ENCODE measurements at places on chromosomes 5 and 9. TPM values are rescaled to one million over a fixed set of nuclear protein-coding genes. Genes with fewer than 3 reads are reported as not detected.

OXCT1 gene
- 22.5 TPM for total RNA-seq

SLC24A2 gene
- not detected for total RNA-seq

- no peaks in the 10 kb centered on the region for H3K27me3 ChIP-seq
- H3K4me3 ChIP-seq, result no peak overlapping the region
- no peak for DNase-seq
These were observed 175.5 kb upstream of the SPRY4 start for GRCh38 chr5:142500227-142500905.

MOB3B gene
- 4.7 TPM for total RNA-seq

TCOF1 gene
- total RNA-seq, result 123 TPM

WDR55 gene
- total RNA-seq, result 38.8 TPM

GRCh38 chr5:74072646-74073045 is 446.6 kb downstream of the ARHGEF28 start:
- H3K36me3 ChIP-seq, result no peaks in the 10 kb centered on the region
- H3K27me3 ChIP-seq, result no peaks in the 10 kb centered on the region
- DNase-seq, result no peak

DNA sequence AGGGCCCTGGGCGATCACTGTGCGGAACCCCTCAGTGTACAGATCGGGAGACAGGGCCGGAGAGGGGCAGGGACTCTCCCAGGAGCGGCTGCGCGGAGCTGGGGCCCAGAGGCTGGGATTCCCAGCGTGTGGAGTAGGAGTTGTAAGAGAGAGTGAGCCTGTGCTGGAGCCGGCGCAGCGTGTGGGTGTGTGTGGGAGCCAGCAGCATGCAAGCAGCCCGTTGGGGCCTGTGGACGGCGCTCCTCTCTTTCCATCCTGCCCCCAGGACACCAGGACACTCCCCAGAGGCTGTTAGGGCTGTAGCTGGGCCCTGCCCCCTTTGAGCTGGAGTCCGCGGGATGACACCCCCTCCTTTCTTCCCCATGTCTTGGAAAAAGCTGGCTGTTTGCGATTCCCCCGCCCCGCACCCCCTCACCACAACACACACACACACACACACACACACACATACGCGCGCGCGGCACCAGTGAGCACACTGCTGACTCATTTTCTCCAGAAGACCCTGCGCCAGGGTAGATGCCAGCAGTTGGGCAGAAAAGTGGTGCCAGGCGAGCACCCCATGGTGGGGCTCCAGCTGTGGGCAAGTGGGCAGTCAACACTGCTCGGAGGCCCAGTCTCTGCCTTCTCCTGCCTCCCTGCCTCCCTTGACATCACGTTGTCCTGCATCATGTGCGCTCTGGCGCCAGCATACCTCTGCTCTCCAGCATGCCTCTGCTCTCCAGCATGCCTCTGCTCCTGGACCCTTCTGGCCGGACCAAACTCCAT is 1.5 kb downstream of the COL27A1 start:
- no peaks in the 10 kb centered on the region for H3K36me3 ChIP-seq
- peaks cover 11% of the 10 kb centered on the region for H3K4me1 ChIP-seq
- H3K27ac ChIP-seq, result peak overlapping the region; percentile 82
- DNase-seq, result peak; percentile 43
- H3K27me3 ChIP-seq, result no peaks in the 10 kb centered on the region

ADAMTS19 gene
- 2.4 TPM for total RNA-seq

Measured in Caco-2 (cell line).